Stimulated activated CD4-positive, alpha-beta T cell treated with anti-CD3 and anti-CD28 coated beads, Interleukin-1b, Interleukin-23, amount 100 ng/mL, for 1 hour (primary cell): ENCODE measurements at places on chromosomes 3 and 15.

DNA sequence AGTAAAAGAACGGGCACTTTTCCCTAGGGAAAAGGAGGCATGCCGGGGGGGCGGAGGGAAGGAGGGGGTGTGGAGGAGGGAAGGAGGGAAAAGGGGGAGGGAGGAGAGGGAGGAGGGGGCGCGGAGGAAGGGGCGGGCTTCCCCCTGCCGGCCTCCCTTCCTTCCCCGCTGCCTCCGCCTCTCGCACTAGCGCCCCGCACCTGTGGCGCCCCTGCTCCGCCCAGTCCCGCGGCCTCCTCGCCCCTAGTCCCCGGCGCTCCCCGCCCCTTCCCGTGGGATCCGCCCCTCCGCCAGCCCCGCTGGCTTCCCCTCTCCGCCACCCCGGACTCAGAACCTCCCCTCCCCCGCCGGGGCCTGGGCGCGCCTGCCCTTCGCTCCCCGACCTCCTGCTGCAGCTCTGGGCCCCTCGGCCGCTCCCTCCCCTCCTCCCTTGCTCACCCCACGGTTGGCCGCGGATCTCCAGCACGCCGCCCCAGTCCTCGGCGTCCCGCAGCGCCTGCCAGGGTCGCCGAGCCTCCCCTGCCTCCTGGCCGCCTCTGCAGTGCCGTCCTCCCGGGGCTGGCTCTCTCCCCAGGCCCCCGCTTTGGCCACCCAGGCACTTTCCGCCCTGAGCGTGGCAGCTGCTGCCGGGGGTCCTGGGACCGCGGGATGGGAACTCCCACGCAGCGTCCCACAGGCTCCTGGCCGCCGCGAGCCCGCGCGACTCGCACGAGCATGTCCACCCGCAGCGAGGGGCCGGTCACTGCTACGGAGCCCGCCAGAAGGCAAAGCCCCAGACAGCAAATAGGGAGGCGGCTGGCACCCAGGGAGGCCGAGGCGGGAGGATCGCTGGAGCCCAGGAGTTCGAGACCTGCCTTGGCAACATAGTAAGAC is 147.4 kb downstream of the TJP1 start:
- DNase-seq: no peak

DNA sequence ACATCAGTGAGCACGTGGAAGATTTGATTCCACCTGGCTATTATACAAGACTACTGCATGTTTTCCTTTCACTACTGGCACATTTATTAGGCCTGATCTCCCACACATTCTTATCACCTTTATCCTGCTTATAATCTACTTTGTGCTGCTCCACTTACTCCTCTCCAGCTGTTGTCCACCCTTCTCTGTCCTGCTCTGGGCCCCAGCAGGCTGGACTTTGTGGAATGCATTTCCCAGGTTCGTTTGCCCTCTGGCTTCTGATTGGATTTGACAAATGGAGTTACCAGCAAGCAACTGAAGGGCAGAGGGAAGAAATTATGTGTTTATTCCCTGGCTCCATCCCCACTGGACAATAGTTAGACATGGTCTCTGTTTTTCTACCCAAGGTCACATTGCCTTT is 75.5 kb downstream of the DCLK3 start:
- DNase-seq: no peak

DNA sequence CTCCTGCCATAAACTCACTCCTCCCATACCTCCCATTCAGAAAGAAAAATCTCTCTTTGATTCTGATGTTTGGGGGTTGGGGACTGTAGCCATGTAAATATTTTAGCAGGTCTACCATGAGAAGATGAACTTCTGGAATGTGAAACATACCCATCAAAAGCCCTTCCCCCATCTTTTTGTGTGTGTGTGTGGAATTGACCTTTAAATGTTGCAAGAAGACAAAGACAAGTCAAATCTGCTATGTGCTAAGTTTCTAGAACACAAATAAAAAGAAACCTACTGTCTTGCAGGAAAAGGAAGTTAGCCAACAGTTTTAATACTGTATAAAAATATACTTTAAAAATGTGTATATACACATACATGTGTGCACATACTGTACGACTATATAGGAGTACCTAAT is 29.7 kb upstream of the USP50 start:
- no peak for DNase-seq

DNA sequence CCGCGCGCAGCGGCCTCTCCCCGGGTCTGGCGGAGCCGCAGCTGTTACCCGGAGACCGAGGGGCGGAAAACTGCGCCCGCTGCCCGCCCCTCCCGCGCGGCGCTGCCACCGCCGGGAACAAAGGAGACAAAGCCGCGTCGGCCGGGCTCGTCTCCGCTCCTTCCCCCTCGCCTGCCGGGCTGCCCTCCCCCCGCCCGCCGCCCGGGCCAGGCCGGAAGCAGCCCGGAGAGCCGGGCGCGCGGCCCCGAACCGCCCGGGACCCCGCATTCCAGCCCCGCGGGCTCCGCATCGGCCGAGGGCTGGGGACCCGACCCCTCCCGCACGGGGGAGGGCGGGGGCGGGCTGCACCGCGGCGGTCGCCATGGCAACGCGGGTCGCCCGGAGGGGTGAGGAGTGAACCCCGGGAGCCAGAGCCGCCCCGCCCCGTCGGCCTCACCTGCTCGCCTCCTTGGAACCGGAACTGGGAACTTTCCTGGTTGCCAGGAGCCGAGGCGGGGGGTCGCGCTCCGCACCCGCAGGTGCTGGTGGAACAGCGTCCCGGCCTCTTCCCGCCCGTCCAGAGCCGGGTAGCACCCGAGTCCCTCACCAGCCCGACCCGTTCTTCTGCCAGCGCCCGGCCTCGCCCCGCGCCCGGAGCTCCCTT is 448 bp downstream of the PLXNB1 start:
- DNase-seq: no peak

DNA sequence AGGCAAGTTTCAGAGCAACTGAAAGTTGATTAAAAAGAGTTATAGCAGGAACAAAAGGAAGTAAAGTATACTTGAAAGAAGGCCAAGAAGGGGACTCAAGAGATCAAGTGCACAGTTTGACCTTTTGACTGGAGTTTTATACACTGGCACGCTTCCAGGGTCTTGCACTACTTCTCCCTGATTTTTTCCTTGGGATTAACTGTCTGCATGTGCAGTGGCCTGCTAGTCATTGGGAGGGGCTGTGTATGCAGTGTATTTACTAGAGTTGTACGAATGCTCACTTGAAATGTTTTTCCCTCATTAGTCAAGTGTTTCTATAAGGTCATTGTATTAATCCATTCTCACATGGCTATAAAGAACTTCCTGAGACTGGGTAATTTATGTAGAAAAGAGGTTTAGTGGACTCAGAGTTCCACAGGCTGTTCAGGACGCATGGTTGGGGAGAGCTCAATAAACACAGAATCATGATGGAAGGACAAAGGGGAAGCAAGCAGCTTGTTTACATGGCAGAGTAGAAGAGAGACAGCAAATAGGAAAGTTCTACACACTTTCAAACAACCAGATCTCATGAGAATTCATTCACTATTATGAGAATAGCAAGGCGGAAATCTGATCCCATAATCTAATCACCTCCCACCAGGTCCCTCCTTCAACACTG is 571.8 kb downstream of the ZPLD1 start:
- no peak for DNase-seq

DNA sequence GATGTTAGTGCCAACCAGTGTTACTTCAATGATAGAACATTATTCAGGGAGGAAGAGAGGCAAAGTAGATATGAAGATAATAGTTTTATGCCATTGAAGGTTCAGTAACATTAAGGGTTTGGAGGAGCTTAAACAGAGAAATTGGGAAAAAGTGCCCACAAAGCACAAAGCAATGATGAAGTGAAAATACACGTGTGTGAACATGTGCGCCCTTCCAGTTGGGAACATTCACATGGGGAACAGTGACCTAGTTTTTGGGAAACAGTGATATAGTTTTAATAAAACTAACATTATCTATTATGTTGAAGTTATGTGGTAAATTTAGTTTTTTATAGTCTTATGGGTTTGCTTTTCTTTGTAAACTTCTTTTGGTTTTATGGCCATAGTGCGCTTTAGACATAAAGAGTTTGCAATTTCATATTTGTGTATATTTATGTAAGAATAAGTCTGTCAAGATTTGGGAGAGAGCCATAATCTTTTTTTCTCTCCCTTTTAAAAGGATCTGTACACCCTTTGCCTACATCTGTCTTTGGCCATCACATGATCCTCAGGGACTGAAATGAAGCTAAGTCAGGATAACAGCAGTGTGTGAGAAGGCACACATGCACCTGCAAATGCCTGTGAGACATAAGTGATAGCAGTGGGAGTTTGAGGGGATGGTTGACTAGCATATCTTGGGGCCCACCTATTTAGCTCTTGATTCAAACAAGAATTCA is 450.3 kb upstream of the THRB start:
- no peak for DNase-seq
